ENCODE measurements at places on chromosomes 13 and 19. TPM values are rescaled to one million over a fixed set of nuclear protein-coding genes. Genes with fewer than 3 reads are reported as not detected.

UBE2L5 gene
- total RNA-seq, result 0.63 TPM

MEIOSIN gene
- total RNA-seq, result not detected

VSTM2B gene
- total RNA-seq, result 18.8 TPM

PRKCG gene
- 3.1 TPM for total RNA-seq

ZNF547 gene
- total RNA-seq, result 16.0 TPM

NOVA2 gene
- total RNA-seq, result 28.2 TPM

Measured in parietal lobe (tissue), 2 donors.